ENCODE measurements at places on chromosomes 2 and 18. TPM values are rescaled to one million over a fixed set of nuclear protein-coding genes. Genes with fewer than 3 reads are reported as not detected.

The SETBP1 gene
- total RNA-seq, result 36.2 TPM

The DSEL gene
- 12.7 TPM for total RNA-seq

The RESP18 gene
- total RNA-seq, result not detected

The LRRTM1 gene
- total RNA-seq, result 1.2 TPM

The IL36A gene
- total RNA-seq, result not detected

The WNT10A gene
- total RNA-seq, result 0.12 TPM

The MC4R gene
- not detected for total RNA-seq

DNA sequence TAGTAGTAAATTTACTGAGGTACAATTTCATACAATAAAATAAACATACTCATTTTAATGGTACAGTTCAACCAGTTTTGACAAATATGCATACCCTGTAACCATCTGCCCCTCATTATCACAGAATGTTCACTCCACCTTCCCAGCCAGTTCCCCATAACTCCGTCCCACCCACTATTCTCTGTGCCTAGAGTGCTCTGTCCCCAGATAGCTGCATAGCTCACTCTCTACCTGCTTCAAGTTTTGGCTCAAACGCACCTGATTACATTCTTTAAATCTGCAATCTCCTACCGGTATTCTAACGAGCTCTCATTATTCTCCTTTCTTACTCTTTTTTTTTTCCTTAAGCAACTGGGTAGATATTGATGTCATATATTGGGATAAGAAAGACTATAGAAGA is 161.9 kb upstream of the SMAD7 start:
- DNase-seq, result no peak

DNA sequence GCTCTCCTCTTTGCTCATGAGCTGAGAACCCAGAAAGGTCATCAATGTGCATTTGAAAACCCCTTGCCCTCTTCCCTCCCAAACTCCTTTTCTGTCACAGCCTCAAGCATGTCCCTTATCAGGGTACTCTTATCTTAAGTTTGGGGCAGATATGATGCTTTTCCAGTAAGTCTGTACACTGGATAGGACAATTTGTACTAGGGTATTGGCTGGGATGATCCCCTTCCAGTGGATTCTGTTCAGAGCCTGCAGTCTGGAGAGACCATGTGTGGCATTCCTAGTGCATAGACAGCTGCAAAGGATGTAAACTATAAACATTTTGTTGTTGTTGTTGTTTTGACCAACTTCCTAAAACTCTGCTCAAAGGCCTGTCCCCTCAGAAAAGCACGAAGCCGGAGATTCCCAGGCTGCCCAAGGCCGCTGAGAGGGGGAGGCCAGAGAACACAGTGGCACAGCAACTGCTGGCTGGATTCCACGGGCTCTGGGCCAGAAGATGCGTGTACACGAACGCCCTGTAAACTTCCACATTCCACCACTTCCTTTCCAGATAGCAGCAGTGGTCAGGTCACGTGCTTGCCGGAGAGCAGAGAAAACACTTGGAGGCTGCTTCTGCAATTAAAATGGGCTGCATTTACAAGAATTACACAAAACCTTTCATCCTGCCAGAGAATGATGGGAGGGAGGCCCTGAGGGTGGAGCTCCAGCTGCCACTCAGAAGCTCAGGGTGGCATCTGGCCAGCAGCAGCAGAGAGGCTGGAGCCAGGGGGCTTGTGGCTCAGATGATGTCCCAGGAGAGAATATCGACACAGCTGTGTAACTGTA is 42.1 kb downstream of the BMP10 start:
- peak; percentile 97 for DNase-seq

- no peak for DNase-seq
These were observed 7.7 kb downstream of the SLC4A3 start for GRCh38 chr2:219634951-219635751.

GRCh38 chr2:187684174-187684573 is 129.9 kb upstream of the TFPI start:
- no peak for DNase-seq

- DNase-seq, result no peak
These were observed 8.0 kb downstream of the HDAC4 start for GRCh38 chr2:239392688-239393387.

DNA sequence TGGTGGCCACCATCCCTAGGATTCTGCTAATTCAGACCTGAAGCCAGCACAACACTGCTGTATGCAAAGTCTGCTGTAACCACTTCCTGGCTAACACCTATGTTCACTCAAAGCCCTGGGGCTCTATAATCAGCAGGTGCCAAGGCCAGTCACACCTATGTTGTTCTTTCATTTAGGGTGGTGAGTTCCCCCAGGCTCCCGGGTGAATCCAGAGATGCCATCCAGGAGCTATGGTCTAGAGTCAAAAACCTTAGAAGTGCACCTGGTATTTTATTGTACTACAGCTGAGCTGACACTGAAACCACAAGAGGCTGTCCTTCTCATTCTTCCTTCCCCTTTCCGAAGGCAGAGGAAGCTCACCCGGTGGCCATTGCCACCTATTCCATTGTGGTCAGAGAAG is 46.2 kb upstream of the CCDC141 start:
- DNase-seq, result no peak

DNA sequence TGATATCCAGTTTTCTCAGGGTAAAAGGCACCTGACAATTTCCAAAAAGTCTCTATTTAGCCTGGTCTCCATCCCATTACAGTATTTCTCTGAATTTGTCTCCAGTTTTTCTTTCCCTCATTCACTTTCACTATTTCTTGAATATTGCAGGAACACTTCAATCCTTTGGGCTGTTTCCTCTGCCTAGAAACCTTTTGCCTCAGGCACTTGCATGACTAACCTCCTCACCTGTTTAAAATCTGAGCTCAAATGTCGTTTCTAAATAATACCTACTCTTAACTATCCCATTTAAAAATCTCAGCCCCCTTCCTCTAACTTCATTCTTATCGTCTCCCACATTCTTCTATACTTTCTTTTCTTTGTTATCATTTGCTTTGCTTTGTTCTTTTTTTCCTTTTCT is 9.0 kb downstream of the SCN2A start:
- DNase-seq, result no peak

DNA sequence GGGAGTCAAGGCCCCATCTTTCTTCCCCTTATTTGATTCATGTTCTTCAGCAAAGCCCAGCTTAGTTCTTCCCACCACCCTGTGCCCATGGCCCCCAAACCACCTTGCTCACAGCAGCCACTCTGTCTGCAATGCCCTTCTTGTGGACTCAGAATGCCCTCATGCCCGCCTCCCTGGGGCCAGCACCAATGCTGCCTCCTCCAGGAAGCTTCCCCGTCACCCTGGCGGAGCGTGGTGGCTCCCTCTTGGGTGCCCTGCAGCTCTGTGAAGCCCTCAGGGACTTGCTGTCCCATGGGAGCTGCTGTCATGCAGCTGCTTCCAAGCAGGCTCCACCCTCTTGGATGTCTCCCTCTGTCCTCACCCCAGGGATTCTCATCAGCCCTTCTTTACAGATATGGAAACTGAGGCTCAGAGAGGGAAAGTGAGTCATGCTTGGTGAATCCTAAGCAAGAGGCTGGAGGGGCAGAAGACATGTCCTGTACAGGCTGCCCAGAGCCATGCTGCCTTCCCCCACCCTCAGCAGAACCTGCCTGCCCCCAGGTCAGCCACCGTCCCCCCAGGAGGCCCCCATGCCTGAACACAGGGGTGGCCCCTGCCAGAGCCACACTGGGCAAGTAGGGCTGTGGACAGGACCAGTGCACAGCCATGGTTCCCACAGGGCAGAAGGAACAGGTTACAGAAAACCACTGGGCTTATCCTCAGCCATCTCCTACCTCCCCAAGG is 11.8 kb upstream of the DUSP2 start:
- no peak for DNase-seq

- no peak for DNase-seq
These were observed 89.7 kb upstream of the TTC39C start for GRCh38 chr18:23924813-23925212.

DNA sequence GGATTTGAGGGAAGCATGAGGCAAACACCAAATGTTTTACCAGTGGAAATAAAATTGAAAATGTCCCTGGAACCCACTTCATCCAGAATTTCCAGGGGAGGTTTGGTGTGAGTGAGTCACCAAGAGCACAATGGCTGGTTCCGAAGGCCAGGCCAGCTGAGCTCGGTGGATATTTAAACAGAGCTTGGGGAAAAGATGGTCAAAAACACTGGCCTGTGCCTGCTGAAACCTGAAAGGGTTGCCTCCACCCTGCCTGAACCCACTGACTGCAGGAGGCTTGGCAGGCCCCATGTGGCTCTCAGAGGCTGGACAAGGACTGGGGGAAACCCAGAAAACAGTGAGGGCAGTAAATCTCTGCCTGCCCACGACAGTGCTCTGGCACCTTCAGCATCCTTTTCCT is 93.9 kb downstream of the TTC32 start:
- no peak for DNase-seq

DNA sequence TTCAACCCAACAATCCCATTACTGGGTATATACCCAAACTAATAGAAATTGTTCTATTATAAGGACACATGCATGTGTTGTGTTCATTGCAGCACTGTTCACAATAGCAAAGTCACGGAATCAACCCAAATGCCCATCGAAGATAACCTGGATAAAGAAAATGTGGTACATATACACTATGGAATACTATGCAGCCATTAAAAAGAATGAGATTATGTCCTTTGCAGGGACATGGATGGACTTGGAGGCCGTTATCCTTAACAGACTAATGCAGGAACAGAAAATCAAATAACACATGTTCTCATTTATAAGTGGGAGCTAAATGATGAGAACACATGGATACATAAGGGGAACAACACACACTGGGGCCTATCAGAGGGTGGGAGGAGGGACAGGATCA is 65.8 kb downstream of the CCDC138 start:
- DNase-seq, result no peak

DNA sequence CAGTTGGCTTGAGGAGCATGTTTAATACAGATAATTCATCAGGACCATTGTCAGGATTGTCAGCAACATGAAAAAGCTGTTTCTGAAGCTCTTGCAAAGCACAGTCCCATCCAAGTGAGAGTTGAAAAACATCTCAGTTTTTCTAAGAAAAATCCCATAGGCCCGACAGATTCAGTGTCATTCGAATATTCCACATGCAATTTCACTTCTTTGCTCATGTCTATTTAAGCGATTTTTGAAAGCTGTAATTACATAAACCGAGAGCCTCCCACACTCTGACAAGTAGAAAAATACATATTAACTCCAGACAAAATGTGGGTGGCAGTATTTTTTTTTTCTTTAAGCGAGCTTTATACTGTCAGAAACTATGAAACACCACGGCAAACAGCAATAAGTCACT is 134.7 kb upstream of the GALNT5 start:
- no peak for DNase-seq

DNA sequence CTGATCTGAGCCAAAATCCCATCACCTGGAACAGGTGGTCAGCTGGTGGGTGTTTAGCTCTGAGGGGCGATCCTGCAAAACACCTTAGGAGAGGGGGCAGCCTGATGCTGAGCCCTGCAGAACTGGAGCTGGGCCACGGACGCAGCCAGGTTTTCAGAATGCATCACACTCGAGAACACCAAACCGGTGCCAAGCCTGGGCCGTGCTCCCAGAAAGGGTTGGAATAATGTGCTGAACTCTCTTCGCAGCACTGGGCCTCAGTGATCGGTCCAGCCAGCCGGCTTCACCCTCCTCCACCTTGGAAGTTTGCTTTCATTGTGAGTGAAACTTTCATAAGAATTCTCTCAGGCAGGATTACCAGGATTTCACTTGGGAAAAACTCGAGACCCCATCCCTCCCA is 56.5 kb upstream of the TTC39C start:
- DNase-seq, result peak; percentile 50

- no peak for DNase-seq
These were observed 3.7 kb downstream of the PLEK start for GRCh38 chr2:68368654-68369336.

DNA sequence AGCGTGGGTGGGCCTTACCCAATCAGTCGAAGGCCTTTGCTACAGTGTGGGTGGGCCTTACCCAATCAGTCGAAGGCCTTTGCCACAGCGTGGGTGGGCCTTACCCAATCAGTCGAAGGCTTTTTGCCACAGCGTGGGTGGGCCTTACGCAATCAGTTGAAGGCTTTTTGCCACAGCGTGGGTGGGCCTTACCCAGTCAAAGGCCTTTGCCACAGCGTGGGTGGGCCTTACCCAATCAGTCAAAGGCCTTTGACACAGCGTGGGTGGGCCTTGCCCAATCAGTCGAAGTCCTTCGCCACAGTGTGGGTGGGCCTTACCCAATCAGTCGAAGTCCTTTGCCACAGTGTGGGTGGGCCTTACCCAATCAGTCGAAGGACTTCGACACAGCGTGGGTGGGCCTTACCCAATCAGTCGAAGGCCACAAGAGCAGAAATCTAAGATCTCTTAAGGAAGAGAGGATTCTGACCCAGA is 16.3 kb upstream of the GAL3ST2 start:
- DNase-seq, result no peak

- DNase-seq, result no peak
These were observed 28.8 kb downstream of the NEMP2 start for GRCh38 chr2:190505696-190506095.

- no peak for DNase-seq
These were observed 6.4 kb upstream of the XDH start for GRCh38 chr2:31420936-31421335.

GRCh38 chr2:57141269-57141668 is 905.3 kb upstream of the VRK2 start:
- no peak for DNase-seq

DNA sequence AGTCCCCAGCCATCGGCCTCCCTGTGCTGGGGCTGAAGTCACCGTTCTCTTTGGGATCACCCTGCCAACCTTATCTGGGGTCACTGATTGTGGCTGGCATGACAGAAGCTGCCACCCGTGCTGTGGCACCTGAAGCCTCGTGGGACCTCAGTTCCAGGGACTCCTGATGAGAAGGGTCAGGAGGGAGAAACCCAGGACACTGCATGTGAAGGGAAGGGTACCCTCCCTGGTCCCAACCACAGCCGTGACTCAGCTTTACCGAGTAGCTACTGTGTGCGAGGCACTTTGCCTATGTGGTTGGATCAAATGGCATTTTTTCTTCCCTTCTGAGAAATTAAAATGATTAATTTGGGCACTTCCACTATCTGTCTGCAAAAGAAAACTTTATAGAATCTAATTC is 64.4 kb downstream of the SP110 start:
- DNase-seq, result no peak

All from mucosa of gallbladder (tissue), 1 donor.